ENCODE measurements at places on chromosomes 13 and 19. TPM values are rescaled to one million over a fixed set of nuclear protein-coding genes. Genes with fewer than 3 reads are reported as not detected.

The MISP gene
- total RNA-seq, result not detected

The TUBB4A gene
- total RNA-seq, result 7.0 TPM

The FOXA3 gene
- total RNA-seq, result 0.20 TPM

The DLL3 gene
- 0.79 TPM for total RNA-seq

The PTGIR gene
- 17.2 TPM for total RNA-seq

The FSD1 gene
- 12.3 TPM for total RNA-seq

The OLFM4 gene
- total RNA-seq, result not detected

The LYL1 gene
- total RNA-seq, result 2.2 TPM

The ADGRE2 gene
- total RNA-seq, result 0.40 TPM

The SIGLEC11 gene
- not detected for total RNA-seq

The TBC1D4 gene
- total RNA-seq, result 19.7 TPM

The ZNF571 gene
- 3.5 TPM for total RNA-seq

The LGALS7 gene
- total RNA-seq, result not detected

The PSG2 gene
- total RNA-seq, result not detected

The GJA3 gene
- total RNA-seq, result 0.05 TPM

The KPTN gene
- total RNA-seq, result 15.5 TPM

The CYP4F3 gene
- total RNA-seq, result 0.62 TPM

The C13orf42 gene
- total RNA-seq, result not detected

The RASAL3 gene
- 66.2 TPM for total RNA-seq

The C19orf85 gene
- not detected for total RNA-seq

The MBOAT7 gene
- 33.7 TPM for total RNA-seq

The ZNF528 gene
- total RNA-seq, result 3.7 TPM

The BCKDHA gene
- total RNA-seq, result 21.7 TPM

The YJEFN3 gene
- 7.2 TPM for total RNA-seq

The SPACA7 gene
- total RNA-seq, result not detected

The OR4F17 gene
- not detected for total RNA-seq

The ZNF527 gene
- total RNA-seq, result 4.3 TPM

The ZNF491 gene
- total RNA-seq, result 1.2 TPM

The TLE2 gene
- 7.2 TPM for total RNA-seq

The NTN5 gene
- total RNA-seq, result not detected

The CD33 gene
- 1.1 TPM for total RNA-seq

The F2RL3 gene
- not detected for total RNA-seq

The HCN2 gene
- 0.41 TPM for total RNA-seq

The ARHGAP35 gene
- 8.9 TPM for total RNA-seq

The ACP5 gene
- total RNA-seq, result 8.3 TPM

The ADPRHL1 gene
- total RNA-seq, result 0.57 TPM

The LILRA1 gene
- not detected for total RNA-seq

The PLEKHG2 gene
- 27.3 TPM for total RNA-seq

The APLP1 gene
- total RNA-seq, result 0.79 TPM

The KIR2DL3 gene
- total RNA-seq, result not detected

The PPFIA3 gene
- 4.6 TPM for total RNA-seq

The PSG4 gene
- total RNA-seq, result not detected

The ZNF536 gene
- total RNA-seq, result not detected

The PLVAP gene
- not detected for total RNA-seq

The C5AR1 gene
- not detected for total RNA-seq

The AKAP8 gene
- 27.1 TPM for total RNA-seq

The KLK12 gene
- total RNA-seq, result not detected

The C1QTNF9 gene
- not detected for total RNA-seq

The MYO16 gene
- not detected for total RNA-seq

The PABPC3 gene
- total RNA-seq, result 1.5 TPM

The ZNF700 gene
- 12.3 TPM for total RNA-seq

The KMT5C gene
- 45.9 TPM for total RNA-seq

The SCAF1 gene
- total RNA-seq, result 39.9 TPM

The ZNF567 gene
- total RNA-seq, result 6.0 TPM

The PGLYRP1 gene
- not detected for total RNA-seq

Measured in activated naive CD4-positive, alpha-beta T cell treated with anti-CD3 and anti-CD28 coated beads for 36 hours (primary cell).